ENCODE measurements at places on chromosomes 13 and 19.

DNA sequence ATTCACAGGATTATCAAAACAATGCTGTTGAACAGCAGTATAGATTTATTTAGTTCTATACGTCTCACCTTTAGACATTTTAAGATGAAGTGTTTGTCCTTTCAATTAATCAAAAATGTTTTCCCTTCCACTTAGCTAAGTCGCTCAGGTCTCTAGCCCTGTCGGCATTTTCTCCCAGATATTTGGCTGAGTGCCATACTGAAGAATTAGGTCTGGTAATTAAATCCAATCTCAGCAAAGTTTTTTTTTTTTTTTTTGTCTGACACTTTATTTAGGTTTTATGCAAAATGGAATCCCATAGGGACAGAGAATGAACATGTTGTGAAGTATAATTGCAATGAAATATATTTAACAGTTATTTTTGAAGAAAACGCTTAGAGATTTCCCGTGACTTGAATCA lies 44.1 kb downstream of the RFC3 start:
- DNase-seq = no peak

DNA sequence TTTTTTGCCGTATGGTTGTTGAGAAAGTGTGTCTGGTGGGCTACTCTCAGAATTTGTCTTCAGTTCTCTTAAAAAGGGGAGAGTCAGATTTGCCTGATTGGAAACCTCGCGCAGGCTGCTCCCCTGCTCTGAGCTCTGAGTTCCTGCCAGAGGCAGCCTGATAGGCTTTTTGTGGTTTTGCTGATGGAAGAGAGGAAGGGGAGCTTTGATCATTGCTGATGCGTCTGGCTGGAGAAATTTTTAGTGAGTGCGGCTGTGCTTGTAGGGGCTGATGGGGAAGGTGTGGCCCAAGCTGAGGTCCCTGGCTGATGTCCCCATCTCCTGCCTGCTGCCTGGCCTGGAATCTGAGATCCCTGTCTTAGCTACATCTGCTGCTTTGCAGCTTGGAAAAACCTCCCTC lies 2.8 kb downstream of the CHST8 start:
- DNase-seq = no peak

DNA sequence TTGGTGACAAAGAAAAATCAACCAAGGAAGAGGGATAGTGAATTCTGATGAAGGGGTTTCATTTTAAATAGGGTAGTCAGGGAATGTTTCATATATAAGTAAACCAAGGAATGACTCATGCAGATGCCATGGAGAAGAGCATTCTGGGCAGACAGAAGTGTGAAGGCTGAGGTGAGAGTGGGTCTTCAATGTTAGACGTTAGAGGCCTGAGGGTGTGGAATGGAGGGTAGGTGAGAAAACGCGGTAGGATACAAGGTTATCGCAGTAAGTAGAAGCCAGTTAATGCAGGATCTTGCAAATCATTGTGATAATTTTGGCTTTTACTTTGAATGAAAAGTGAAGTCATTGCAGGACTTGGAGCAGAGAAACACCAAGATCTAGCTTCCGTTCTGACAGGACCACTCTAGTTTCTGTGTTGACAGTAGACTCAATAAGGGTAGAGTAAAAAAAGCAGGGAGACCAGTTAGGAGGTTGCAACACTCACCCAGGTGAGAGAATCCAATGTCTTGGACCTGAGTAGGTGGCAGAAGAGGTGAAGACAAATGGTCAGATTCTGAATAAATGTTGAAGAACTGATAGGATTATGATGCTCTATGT lies 225.2 kb upstream of the TMTC4 start:
- DNase-seq = no peak

- DNase-seq = peak; percentile 43
Measured at GRCh38 chr13:38763446-38764381, 76.8 kb downstream of the FREM2 start.

- DNase-seq = no peak
Measured at GRCh38 chr13:96783057-96783456, 211.2 kb downstream of the OXGR1 start.

All from neural crest cell (in vitro differentiated cells).